Fibroblast of the aortic adventitia (primary cell): ENCODE measurements at places on chromosomes 1 and 21. TPM values are rescaled to one million over a fixed set of nuclear protein-coding genes. Genes with fewer than 3 reads are reported as not detected.

The SIM2 gene
- total RNA-seq, result 0.18 TPM in 1 of 2 replicates, not detected in the other

The RBM11 gene
- total RNA-seq, result not detected in 2 replicates

The LORICRIN gene
- not detected in 2 replicates for total RNA-seq

The XCL2 gene
- not detected in 2 replicates for total RNA-seq

The DUSP10 gene
- total RNA-seq, result 8.0 and 26.8 TPM in 2 replicates

The FAM151A gene
- total RNA-seq, result not detected in 2 replicates

The FALEC gene
- not detected in 2 replicates for total RNA-seq

The FCRL6 gene
- total RNA-seq, result not detected in 2 replicates

The SRRM1 gene
- total RNA-seq, result 74.3 and 108 TPM in 2 replicates

The HEYL gene
- total RNA-seq, result not detected in 2 replicates

The SPATA1 gene
- 0.41 and 3.0 TPM in 2 replicates for total RNA-seq
